ENCODE measurements at places on chromosomes 5 and 9.

- no peak for DNase-seq
Measured at GRCh38 chr5:126046846-126047571, 376.2 kb upstream of the GRAMD2B start.

- DNase-seq = no peak
Measured at GRCh38 chr5:123151227-123151909, 62.3 kb downstream of the PRDM6 start.

GRCh38 chr9:93902051-93902779, 52.9 kb downstream of the BARX1 start:
- peak; percentile 11 for DNase-seq

- DNase-seq = no peak
Measured at GRCh38 chr5:114898602-114899001, 271.1 kb downstream of the TRIM36 start.

- no peak for DNase-seq
Measured at GRCh38 chr5:128099944-128100343, 16.4 kb downstream of the SLC12A2 start.

- DNase-seq = peak; percentile 88
Measured at GRCh38 chr5:163914910-163915309, 409.5 kb downstream of the MAT2B start.

DNA sequence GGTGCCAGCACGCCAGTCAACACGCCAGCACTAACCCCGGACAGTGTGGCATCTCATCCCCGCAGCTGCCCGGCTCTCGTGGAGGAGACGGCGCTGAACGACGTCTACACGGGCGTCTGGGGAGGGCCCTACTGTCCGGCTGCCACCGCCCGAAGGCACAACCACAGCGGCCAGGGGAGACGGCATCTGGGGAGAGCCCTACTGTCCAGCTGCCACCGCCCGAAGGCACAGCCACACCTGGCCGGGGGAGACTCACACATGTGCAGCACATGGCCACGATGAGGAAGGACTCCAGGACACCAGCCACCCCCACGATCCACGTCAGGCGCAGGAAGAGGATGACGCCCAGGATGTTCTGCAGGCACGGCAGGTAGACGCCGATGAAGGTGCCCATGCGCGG, 23.1 kb downstream of the SLC12A7 start:
- DNase-seq = no peak

DNA sequence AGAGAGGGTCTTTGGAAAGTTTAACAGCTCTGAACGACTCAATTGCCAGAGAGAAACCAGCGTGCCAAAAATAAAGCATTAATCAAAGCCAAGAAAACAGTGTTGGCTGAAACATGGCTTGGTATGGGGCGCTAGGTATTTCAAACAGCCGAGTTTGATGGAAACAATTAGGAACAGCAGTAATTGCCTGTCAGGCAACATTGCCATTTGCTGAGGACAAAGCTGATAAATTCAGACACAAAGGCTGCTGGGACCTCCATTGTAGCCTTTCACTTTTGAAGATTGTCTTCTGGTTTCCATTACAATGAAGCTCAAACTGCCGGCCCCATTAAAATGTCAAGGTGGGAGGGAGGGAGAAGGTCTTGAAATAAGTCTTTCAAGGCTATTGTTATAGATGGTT, 125.4 kb upstream of the SPDL1 start:
- DNase-seq = no peak

GRCh38 chr9:82021198-82021597, 32.6 kb downstream of the SPATA31D1 start:
- DNase-seq = no peak

DNA sequence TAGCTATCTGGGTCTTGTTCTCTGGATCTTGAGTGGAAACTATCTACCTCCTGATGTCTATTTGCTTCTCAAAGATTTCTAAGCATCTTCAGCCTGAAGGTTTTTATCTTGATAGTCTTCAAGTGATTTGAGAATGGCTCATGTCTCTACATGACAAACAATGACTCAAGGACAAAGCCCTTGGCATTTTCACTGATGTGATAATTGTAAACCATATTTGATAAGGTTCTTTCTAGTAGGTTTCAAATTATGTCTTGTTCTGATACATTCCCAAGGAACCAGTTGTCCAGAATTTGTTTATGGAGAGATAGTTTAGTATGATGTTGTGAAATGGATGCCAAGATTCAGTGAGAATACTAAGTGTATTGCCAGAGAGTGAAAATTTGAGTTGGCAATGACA, 1079.3 kb upstream of the CDH9 start:
- no peak for DNase-seq

DNA sequence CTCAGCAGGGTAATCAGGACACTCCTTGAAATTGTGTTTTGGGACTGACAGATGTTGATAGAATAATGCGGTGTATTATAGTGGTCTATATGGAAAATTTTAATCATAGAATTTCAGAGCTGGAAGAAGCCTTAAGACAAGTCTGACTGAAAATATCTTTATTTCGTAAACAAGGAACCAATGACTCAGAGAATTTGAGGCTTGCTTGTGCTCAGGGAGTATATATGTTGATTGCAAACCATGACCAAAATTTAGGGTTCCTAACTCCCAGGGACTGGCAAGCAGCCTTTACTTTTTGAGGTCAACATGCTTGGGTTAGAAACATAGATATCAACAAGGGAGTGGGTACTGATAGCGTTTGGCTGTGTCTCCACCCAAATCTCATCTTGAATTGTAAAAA, 287.2 kb downstream of the CD180 start:
- DNase-seq = no peak

DNA sequence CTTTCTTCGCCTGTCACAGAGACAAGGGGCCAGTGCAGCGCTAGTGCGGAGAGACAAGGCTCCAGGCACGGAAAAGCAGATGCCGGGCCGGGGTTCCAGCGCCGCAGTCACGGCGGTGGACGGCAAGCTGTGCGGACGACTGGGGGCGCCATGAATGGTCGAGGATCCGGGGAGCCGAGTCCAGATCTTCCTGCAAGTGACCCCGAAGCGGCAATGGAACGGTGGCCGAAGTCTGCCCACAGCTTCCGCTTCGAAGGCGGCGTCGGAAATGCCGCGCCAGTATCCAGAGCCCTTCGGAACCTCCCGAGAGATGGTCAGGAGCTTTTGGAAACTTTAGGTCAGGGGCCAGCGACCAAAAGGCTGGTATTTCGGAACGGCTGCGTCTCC, 601 bp upstream of the FAF2 start:
- no peak for DNase-seq

- DNase-seq = no peak
Measured at GRCh38 chr9:90464978-90465377, 177.6 kb downstream of the DIRAS2 start.

DNA sequence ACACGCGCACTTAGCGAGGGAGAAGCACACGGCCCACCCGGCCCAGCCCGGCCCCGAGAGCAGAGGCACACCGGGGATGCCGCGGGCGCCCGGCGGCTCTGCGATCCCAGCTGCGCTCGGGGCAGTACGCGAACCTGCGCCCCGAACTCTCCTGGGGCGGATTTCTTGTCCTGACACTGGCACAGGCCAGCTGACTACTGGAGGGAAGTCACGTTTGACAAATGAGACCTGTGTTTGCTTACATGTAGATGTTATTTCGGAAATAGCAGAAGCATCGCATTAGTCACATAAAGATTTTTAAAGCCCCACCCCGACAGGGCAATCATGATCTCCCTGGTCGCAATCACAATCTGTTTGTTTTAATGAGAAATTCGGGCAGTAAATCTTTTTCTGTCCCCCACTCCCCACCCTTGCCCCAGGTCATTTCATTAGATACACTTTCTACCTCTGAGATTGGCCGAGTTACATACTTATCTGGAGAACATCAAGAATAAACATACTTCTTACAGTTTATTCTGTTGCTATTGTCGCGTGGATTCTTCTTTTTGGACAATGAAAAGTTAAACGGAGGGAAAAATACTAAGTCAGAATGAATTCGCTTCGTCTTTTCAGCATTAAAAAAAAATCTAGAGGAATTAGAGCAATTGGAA, 518.9 kb downstream of the CTNND2 start:
- DNase-seq = no peak

DNA sequence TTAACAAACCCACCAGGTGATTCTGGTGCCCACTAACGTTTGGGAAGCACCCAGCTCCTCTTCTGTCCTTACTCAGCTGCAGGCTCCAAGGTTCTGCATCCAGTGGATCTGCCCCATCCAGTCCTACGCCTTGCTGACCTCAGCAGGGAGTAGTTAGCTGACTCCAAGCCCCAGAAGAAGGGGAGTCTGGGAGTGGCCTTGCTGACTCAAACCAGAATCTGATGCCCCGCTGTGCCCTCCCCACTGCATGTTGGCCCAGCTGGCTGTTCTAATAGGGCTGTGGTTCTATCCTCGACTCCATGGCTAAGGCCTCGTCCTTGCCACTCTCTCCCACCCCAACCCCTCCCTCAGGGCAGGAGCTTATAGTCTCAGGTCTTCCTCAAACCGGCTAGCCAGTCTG, 136.3 kb downstream of the TTLL11 start:
- DNase-seq = no peak

GRCh38 chr5:64869419-64869818, 100.7 kb downstream of the CWC27 start:
- no peak for DNase-seq

DNA sequence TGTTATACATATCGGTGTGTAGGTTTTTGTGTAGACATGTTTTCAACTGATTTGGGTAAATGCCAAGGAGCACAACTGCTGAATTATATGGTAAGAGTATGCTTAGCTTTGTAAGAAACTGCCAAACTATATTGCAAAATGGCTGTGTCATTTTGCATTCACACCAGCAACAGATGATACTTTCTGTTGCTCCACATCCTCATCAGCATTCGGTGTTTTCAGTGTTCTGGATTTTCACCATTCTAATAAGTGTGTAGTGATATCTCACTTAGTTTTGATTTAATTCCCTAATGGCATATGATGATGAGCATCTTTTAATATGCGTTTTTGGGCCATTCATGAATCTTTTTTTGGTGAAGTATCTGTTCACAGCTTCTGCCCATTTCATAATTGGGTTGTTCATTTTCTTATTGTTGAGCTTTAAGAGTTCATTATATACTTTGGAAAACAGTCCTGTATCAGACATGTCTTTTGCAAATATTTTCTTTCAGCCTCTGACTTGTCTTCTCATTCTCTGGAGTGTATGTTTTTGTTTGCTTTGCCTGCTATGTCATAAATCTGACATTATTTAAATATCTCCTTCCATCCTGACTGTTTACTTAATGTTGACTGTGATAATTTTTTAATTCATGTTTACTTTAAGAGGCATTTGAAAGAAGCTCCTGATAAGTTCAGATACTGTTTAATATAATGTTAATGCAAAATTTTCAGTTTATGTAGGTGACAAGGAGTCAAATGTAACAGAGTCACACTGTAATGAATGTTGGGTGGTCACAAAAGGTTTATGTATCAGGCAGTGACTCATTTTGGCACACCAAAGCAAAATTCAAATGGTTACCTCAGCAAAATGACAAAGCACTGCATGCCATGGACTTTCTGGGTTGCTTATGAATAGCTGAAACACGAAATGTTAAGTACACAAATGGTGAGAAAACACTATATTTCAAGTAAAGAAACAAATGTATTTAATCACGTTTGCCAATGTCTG, 181.1 kb upstream of the DAB2 start:
- no peak for DNase-seq

- no peak for DNase-seq
Measured at GRCh38 chr9:134852906-134853654, 27.5 kb upstream of the FCN2 start.

DNA sequence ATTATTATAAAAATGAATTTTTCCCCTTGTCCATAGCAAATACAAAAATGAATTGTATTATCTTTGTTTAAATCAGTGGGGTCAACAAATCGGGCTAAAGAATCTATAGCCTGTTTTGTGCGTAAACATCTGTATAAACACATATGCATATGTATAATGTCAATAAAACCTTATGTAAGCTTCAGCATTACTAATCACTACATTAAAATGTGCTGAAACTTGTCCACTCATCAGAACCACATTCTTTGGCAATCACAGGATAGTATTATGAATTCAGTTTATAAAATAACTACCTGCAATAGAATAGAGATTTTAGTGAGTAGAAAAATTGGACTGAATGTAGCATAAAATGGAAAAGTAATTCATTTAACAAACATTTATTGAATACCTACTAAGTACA, 30.6 kb downstream of the RGMB start:
- no peak for DNase-seq

DNA sequence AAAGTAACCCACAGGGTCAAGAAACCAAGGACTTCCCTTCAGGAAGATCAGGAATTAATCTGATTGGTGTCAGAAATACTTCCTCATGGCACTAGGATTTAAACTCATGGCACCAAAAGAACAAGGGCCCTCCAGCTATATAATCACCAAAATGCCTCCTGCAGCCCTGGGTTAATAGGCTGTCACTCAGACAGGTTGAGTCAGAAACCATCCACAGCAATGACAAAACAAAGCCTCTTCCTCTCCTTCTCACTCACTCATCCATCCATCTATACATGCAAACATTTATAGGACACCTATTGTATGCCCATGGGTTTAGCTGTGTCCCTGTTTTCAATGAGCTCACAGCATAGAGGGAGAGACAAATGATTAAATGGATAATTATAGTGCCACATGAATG, 62.5 kb upstream of the SPOCK1 start:
- DNase-seq = no peak

- DNase-seq = no peak
Measured at GRCh38 chr9:93699650-93700049, 123.3 kb downstream of the PHF2 start.

GRCh38 chr5:159207686-159208513, 1.5 kb downstream of the RNF145 start:
- DNase-seq = peak; percentile 90

GRCh38 chr5:126535856-126536545, 59.0 kb downstream of the ALDH7A1 start:
- no peak for DNase-seq

DNA sequence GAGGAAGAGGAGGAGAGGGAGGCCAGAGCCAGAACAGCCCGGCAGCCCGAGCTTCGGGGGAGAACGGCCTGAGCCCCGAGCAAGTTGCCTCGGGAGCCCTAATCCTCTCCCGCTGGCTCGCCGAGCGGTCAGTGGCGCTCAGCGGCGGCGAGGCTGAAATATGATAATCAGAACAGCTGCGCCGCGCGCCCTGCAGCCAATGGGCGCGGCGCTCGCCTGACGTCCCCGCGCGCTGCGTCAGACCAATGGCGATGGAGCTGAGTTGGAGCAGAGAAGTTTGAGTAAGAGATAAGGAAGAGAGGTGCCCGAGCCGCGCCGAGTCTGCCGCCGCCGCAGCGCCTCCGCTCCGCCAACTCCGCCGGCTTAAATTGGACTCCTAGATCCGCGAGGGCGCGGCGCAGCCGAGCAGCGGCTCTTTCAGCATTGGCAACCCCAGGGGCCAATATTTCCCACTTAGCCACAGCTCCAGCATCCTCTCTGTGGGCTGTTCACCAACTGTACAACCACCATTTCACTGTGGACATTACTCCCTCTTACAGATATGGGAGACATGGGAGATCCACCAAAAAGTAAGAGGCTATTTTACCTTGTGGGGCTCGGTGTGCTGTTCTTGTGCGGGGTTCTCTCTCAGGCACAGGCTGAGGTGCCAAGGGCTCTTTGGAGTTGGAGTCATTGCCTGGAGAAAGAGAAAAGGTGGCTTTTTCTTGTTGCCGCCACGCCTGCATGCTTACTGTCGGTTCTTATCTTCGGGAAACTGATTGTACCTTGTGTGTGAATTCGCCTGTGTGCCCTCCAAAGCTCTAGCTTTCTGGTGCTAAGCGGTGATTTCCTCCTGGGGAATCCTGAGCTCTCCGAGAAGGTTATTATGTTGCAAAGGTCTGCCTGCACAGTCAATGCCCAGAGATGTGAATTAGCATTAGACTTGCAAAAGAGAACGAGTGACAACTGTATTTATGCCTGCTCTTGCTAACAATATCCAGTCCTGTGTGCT, at the start of gene ISL1:
Gene ISL1, plus strand, starts transcription at position 318 of the 991 bp plus-strand sequence. Its CDS starts 224 bp downstream, at position 542.
- no peak for DNase-seq

Measured in CD4-positive, alpha-beta T cell treated with Interleukin-15 for 1 hour (primary cell).